ENCODE measurements at places on chromosomes 6 and 20. TPM values are rescaled to one million over a fixed set of nuclear protein-coding genes. Genes with fewer than 3 reads are reported as not detected.
A peak's percentile ranks its signal among the peaks of the same experiment; 100 is the strongest.

DNA sequence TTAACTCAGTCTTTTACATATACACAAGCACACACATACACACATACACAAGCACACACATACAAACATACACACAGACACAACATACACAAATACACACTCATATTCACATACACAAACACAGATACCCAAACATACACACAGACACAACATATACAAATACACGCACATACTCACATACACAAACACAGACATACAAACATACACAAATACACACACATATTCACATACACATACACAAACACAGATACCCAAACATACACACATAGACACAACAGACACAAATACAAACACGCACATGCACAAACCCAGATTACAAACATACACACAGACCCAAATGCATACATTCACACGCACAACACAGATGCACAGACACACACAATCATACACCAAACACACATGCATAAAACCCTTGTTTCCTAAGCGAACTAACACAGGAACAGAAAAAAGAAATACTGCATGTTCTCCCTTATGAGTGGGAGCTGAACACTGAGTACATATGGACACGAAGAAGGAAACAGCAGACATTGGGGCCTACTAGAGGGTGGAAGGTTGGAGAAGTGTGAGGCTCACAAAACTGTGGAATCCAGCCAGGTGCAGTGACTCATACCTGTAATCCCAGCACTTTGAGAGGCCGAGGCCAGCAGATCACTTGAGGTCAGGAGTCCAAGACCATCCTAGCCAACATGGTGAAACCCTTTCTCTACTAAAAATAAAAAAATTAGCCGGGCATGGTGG, 34.2 kb downstream of the PIM1 start:
- no peaks in the 10 kb centered on the region for H3K27me3 ChIP-seq
- no peaks in the 10 kb centered on the region for H3K36me3 ChIP-seq
- no peak overlapping the region for H3K27ac ChIP-seq
- no peak overlapping the region for H3K4me3 ChIP-seq
- no peak for DNase-seq

DNA sequence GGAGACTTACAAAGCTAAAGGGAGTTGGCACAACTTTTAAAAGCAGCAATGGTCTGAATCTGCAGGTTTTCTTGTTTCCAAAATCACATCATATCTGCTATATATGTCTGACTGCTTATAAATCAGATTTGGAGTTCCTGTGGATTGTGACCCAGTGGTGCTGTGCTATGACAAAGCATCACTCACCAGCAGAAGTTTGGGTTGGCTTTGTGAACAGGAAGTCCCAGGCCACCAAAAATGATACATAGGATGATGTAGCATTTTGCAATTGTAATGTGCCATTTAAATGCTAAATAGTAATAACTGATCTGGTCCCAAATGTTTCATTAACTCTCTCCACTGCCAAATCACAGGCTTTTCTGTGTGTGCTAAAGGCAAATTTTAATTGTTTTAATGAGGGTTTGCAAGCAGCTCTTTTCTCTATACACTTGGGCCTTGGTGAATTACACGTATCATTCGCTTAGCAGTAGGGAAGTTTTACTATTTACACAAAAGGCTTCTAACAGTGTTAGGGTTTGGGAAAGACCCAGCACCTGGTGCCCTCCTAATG, 60.8 kb downstream of the SYNDIG1 start:
- no peaks in the 10 kb centered on the region for H3K27me3 ChIP-seq
- H3K4me1 ChIP-seq: no peaks in the 10 kb centered on the region
- H3K27ac ChIP-seq: no peak overlapping the region

Gene SYCP2L
- 0.51 TPM for polyA plus RNA-seq

- H3K4me1 ChIP-seq: no peaks in the 10 kb centered on the region
- H3K36me3 ChIP-seq: no peaks in the 10 kb centered on the region
- no peak overlapping the region for H3K4me3 ChIP-seq
- no peaks in the 10 kb centered on the region for H3K27me3 ChIP-seq
- DNase-seq: no peak
Observed at GRCh38 chr6:115540077-115540869, 520.4 kb downstream of the FRK start.

Gene FRMD1
- polyA plus RNA-seq: not detected

GRCh38 chr6:149990661-149991471, 27.1 kb downstream of the ULBP1 start:
- peak overlapping the region; percentile 18 for H3K4me3 ChIP-seq
- no peaks in the 10 kb centered on the region for H3K4me1 ChIP-seq
- H3K27ac ChIP-seq: no peak overlapping the region
- DNase-seq: peak; percentile 37
- H3K27me3 ChIP-seq: peaks cover 100% of the 10 kb centered on the region

GRCh38 chr6:54681987-54682386, 164.6 kb upstream of the FAM83B start:
- DNase-seq: no peak
- no peaks in the 10 kb centered on the region for H3K27me3 ChIP-seq
- H3K4me3 ChIP-seq: no peak overlapping the region

GRCh38 chr20:15922556-15922955, 650.7 kb downstream of the KIF16B start:
- H3K4me3 ChIP-seq: no peak overlapping the region
- H3K36me3 ChIP-seq: no peaks in the 10 kb centered on the region
- no peak for DNase-seq
- no peak overlapping the region for H3K27ac ChIP-seq
- H3K4me1 ChIP-seq: no peaks in the 10 kb centered on the region

GRCh38 chr20:21614980-21615379, 90.5 kb upstream of the PAX1 start:
- no peak overlapping the region for H3K4me3 ChIP-seq
- no peak for DNase-seq
- H3K27me3 ChIP-seq: peaks cover 74% of the 10 kb centered on the region
- H3K27ac ChIP-seq: no peak overlapping the region
- H3K4me1 ChIP-seq: no peaks in the 10 kb centered on the region
- H3K36me3 ChIP-seq: no peaks in the 10 kb centered on the region

GRCh38 chr6:121612927-121613326, 177.5 kb downstream of the GJA1 start:
- DNase-seq: no peak
- no peak overlapping the region for H3K4me3 ChIP-seq
- no peaks in the 10 kb centered on the region for H3K27me3 ChIP-seq
- no peaks in the 10 kb centered on the region for H3K36me3 ChIP-seq
- no peak overlapping the region for H3K27ac ChIP-seq

DNA sequence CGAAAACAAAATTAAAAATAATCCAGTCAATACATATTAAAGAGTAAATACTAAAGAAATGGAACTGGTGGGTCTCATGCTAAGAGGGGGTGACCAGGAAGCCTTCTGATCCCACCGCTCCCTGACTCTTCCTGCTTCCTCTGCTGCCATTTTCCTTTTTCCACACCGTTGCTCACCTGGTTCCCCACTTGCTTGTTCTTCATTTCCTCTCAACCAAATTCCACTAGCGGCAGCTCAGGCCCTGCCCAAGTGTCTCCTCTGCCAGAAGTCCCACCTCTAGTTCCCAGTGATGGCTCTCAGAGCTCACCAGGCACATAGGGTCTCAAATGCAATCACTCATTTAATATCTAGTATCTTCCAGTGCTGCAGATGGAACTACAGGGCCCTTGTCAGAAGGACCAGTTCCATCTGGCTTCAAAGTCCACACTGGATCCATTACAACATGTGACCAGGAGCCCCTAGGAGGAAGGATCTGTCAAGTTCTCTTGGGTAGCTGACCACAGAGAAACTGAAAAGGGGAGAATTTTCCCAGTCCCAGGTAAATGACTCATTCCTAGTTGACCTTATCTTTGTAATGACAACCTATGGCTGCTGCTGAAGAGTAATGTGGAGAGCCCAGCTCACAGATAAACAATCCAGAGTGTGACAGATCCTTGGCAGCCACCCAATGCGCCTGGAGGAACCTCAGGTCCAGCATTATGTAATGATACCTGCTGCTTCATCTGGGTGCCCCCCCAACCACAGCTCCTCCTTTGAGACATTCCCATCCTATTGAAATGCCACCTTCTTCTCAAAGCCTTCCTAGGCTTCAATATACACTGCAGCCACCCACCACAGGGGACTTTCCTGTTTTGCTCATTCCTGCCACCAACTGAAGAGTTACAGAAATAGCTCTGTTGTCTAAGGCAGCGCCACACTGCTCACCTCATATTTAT, 38.2 kb downstream of the ELMO2 start:
- no peak for DNase-seq
- no peak overlapping the region for H3K4me3 ChIP-seq
- H3K36me3 ChIP-seq: peaks cover 49% of the 10 kb centered on the region
- H3K27me3 ChIP-seq: no peaks in the 10 kb centered on the region
- peak overlapping the region; percentile 65 for H3K27ac ChIP-seq
- peaks cover 7% of the 10 kb centered on the region for H3K4me1 ChIP-seq

Measured in cardiac muscle cell (in vitro differentiated cells and primary cell).